Common myeloid progenitor, CD34-positive (primary cell): ENCODE measurements at places on chromosomes 1 and 21.
A peak's percentile ranks its signal among the peaks of the same experiment; 100 is the strongest.

DNA sequence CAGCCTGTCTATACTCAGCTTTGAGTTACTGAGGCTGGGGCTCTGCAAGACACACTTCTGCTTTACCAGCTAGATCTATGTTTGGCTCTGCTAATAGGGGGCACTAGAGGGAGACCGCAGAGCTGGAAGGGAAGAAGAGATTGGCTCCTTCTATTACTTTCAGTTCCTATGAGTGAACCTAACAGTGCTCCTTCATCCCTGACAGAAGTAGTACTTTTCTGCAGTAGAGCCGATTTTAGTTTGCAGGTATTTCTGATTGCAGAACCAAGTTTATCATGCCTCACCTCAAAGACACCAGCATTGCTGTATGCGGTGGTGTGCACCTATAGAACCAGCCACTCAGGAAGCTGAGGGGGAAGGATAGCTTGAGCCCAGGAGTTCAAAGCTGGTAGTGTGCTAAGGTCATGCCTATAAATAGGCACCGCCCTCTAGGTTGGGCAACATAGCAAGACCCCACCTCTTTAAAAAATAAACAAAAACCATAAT is 5.7 kb upstream of the ZDHHC18 start:
- peak; percentile 86 for DNase-seq

GRCh38 chr1:16334655-16335340 is 17.5 kb downstream of the FBXO42 start:
- DNase-seq: peak; percentile 44

DNA sequence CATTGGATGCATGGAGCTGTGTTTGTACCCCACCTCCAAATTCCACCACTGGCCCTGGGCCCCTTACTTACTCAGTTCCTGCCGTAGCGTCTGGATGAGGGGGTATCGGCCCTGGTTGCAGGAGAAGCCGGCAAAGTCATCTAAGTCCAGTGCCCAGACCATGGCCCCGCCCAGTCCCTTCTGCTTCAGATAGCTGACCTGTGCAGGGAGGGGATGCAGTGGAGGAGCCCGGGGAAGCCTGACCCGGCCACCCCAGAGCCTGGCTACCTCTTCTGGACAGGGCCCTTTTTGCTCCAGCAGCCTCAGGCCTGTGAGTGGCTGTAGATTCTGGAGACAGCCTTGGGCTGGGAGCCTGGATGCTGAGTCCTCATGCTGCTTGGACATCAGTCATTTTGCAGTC is 11.8 kb downstream of the CHIT1 start:
- no peak for DNase-seq

DNA sequence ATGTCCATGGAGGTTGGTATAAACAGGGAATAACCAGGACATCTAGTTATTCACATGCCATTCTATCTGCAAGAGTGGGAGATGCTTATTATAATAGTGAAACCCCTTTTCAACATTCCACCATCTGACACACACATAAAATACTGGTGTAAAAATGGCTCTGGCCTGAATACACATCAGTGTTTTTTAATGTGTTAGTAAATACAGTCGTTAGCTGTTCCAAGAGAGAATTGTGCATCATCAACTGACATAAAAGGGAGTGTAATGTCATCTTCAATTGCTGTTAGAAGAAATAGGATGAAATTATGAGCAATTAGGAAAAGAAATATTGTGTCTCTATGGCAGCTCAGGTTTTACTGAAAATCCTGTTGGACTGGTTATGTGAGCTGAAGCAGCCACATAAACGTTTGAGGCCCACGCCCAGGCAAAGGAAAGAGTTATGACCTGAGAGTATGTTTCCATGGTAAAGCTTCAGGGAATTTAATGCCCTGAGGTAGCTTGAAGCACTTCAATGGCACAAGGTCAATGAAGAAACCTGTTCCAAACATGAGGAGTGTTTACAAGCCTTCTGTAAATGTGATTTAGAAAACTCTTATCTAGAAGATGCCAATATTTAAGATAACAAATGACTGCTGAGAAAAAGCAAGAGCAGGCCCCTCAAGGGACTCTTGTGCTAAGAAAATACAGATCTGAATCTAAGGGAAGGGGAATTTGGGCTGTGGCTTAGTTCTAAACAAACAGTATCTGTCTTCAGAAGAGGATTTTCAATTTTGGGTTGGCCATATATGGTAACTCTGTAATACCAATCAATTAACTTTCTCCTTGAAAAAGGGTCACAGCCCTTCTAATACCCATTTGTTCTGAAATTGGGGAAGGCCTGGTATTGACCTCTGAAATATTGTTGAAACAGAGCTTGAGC is 384.3 kb downstream of the SEC16B start:
- DNase-seq: no peak

GRCh38 chr1:60423146-60423780 is 349.7 kb upstream of the C1orf87 start:
- DNase-seq: peak; percentile 1

GRCh38 chr1:231419738-231420298 is 2.3 kb downstream of the EGLN1 start:
- DNase-seq: peak; percentile 15

DNA sequence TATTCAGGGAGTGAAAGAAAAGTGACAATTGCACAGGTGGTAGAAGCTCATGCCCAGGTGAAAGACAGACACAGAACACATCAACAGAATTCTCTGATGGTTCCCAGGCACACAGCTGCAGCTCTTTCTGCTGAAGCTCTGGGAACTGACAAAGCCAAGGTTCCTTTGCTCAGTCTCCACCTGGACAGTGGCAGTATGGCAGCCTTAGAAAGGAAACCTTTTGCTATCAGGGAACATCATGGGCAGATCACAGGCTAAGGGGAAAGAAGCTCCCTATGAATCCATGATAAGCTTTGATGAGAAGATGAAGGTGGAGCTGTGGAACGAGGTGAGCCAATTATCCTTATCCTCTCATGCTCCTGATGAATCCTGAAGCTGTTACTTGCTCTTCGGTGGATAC is 1.2 kb downstream of the SPRR2B start:
- DNase-seq: no peak

DNA sequence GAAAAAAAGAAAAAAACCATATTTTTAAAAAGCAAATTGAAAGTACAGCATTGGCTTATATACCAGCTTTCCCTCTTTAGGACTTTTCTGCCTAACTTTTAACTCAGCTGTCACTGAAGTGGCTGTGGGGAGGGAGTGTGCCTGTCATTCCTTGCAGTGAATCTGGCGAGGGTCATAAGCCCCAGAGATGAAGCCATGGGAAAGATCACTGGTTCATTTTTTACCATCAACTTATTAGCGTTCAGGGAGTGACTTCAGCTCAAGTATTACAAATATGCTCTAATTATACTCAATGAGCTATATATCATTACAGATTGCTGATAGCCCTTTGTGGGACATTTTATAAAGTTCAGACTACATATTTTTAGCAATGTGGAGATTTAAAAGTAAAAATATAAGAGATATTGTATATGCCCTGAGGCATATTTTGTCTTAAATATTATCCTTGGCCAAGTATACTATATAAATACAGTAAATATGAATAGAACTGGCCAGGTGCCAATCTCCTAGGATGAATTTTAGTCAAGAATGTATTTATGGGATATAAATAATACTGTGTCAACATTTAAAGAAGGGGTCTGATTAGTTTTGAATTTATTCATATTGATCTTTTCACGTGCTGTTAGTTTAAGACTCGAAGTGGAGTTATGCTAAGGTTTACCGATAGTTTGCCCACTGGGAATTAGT is 4.4 kb downstream of the TGFB2 start:
- DNase-seq: no peak

DNA sequence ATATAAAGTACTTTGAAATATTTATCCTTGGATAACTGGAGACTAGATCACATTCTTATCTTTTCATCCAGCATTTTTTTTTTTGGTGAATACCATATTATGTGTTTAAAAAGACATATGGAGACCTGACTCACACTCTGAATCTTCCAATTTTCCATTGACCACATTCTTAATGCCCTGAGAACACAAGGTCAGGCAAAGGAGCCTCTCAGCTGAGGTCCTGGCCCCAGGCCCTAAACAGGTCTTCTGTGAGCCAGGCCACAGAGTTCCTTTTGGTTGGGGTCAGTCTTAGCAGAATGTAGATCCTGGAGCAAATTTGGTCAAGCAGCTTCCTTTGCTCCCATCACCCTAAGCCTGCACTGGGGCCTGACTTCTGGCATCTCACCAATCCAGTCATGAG is 390.1 kb upstream of the ST6GALNAC5 start:
- DNase-seq: no peak

DNA sequence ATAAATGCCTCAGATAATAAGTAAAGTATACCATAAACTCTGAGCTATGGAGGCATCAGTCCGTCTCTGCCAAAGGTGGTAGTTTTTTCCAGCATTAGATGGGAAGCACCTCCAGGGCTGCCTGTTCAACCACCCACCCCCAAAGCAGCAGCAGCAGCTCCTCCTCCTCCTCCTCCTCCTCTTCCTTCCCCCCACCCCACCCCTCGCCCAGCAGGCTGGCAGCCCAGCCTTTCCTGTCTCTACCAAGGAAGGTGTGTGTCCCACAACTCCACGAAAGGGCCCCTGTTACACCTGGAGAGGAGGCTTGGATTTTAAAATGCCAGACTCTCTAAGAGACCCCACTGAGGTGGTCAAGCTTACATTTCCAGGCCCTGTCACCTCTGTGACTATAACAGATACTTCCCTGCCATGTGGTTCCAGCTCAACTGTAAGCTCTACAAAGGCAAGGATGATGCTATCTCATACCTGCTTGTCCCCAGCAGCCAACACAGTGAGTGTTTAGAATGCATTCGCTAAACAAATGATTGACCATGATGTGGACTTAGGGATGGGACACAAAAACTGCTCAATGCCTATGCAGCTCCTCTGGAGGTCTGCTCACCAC is 76.7 kb downstream of the GFI1 start:
- DNase-seq: no peak
